ENCODE measurements at places on chromosomes 3 and 15. TPM values are rescaled to one million over a fixed set of nuclear protein-coding genes. Genes with fewer than 3 reads are reported as not detected.

Gene VPS33B
- total RNA-seq = 31.7 TPM

Gene RPL14
- 1,217 TPM for total RNA-seq

Gene TTC23
- 7.8 TPM for total RNA-seq

Gene KCNMB2
- total RNA-seq = 0.47 TPM

Gene ADPRH
- total RNA-seq = 1.1 TPM

Data from glutamatergic neuron (in vitro differentiated cells).